Stimulated activated CD8-positive, alpha-beta memory T cell treated with anti-CD3 and anti-CD28 coated beads, Interleukin-12 subunit alpha, Interleukin-12 subunit beta, amount 100 ng/mL, for 1 hour (primary cell): ENCODE measurements at places on chromosomes 7 and 10.

GRCh38 chr7:86978808-86979506, 80.5 kb downstream of the ELAPOR2 start:
- DNase-seq: no peak

- no peak for DNase-seq
Observed at GRCh38 chr10:110576220-110576619, 8.7 kb downstream of the SMC3 start.

- DNase-seq: no peak
Observed at GRCh38 chr10:133189726-133190125, 29.7 kb downstream of the KNDC1 start.

DNA sequence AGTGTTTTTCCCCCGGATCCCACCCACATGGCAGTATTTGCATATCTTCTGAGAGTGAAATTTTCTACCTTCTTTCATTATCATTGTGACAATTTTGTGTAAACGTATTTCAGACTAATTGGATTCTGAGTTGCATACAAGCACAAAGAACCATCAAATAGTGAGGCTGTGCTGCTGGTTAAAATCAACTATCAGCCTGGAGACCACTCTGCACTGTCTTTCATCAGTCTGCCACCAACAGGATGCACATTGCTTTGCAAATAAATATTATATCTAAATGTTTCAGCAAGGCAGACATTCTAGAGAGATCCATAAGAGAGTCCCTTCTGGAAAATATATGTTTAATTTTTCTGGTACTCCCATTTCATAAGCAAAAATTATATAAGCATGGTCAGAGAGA, 851.8 kb downstream of the XPNPEP1 start:
- DNase-seq: no peak

DNA sequence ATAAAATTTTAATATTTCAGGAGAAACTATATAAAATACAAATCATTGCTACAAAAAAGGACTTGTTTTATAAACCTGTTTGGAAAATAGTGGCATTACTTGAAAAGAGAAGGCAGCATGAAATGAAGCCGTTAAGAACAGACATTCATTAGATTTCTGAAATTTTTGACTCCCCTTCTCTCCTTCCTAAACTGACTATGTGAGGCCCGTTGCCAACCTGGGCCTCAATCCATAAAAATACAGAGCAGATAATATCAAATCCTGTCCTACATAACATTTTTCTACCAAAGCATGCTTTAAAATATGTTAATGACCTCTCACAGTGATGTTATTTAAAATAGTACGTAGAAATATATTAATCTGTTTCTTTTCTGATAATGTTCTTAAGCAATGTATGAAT, 34.5 kb upstream of the ING3 start:
- DNase-seq: no peak

DNA sequence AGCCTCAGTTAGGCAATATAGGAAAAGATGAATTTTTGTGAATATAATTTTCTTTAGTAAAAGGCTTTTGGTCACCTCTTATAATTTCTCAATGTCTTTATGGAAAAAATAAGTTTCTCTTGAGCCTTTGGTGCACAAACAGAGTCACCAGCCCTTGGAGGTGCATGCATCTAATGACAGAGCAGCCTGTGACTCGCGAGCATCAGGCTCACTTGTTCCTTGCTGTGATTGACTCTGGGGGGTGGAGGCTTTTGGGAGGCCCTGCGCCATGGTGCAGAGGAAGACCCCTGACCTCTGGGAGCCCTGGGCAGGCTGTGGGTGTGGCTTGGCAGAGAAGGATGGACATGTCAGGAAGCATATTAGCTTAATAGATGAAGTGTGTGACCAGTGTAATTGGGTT, 60.2 kb downstream of the FIGNL1 start:
- no peak for DNase-seq

DNA sequence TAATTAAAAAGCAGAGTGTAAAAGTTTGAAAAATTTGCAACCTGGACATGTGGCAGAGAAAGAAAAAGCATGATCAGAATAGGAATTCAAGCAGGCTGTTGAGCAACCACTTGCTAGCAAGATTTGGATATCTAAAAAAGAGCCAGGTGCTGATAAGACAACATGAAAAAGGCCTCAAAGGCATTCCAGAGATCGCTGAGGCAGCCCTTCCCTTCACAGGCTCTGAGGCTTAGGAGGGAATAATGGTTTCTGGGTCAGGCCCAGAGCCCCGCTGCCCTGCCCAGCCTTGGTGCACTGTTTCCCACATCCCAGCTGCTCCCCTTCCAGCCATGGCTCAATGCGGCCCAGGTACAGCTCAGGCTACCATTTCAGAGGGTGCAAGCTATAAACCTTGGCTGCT, 64.1 kb upstream of the EEPD1 start:
- no peak for DNase-seq

GRCh38 chr7:106254525-106255116, 30.2 kb downstream of the NAMPT start:
- no peak for DNase-seq

DNA sequence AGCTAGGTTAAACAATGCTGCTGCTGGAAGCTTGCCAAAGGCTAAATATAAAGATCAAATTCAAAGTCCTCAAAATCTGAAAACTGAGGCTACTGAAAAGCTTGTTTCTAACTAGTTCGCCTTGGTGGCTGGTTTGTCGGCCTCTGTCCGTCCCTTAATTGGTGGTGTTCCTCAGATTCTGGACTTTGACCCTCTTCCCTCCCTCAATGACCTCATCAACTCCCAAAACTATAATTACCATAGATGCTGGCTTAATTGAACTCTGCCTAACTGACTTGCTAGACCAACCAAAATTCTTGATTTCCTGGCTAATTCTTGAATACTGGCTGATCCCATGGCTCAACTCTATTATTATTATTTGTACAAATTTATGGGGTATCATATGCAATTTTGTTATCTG, 15.6 kb downstream of the ARHGAP21 start:
- no peak for DNase-seq

GRCh38 chr7:63067897-63068585, 930.6 kb upstream of the ZNF722 start:
- DNase-seq: no peak

DNA sequence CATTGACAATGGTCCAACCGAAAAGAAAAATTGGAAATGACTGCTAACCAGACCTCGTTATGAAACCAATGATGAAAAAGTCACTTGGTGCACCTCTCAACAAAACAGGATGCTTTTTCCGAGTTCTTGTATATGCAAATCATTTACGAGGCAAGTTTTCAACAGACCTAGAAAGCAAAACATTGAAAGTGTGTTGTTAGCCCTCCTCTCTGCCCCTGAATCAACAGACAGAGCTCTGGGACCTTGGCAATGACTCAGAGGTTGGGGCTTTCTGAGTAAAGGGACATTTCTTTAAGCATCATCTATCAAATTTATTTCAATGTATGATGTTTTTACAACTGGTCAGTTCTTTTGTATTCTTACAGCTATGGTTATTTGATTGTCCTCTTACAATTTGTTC, 16.3 kb upstream of the DKK1 start:
- no peak for DNase-seq
